Urothelium cell line (cell line): ENCODE measurements at places on chromosomes 12 and 14.

DNA sequence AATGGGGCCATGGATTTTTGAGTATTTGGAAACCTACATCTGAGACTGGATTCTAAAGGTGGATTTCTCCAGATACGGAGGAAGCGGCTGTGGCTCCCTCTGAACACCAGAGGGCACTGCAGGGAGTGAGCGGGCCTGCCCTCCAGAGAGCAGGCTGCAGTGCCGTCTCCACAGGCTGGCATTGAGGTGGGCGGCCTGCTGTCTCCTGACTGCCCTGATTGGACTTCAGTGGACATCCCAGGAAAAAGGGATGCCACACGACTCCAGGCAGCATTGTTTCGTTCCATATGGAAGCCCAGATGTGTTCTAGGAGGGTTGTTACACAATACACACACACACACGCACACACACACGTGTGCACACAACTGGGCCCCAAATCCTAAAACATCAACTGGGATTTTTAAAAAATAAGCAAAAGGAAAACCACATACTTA lies 20.9 kb upstream of the ANO2 start:
- DNase-seq: peak; percentile 88

DNA sequence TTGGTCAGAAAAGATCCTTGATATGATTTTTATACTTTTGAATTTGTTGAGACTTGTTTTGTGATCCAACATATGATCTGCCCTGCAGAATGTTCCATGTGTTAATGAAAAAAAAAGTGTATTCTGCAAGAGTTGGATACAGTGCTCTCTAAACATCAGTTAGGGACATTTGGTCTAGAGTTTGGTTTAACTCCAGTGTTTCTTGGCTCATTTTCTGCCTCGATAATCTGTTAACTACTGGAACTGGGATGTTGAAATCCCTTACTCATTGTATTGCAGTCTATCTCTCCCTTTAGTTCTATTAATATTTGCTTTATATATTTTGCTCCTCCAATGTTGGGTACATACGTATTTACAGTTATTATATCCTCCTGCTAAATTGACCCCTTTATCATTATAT lies 18.3 kb upstream of the TXNRD1 start:
- no peak for DNase-seq

GRCh38 chr12:114701104-114701414 lies 17.1 kb upstream of the TBX3 start:
- no peak for DNase-seq

DNA sequence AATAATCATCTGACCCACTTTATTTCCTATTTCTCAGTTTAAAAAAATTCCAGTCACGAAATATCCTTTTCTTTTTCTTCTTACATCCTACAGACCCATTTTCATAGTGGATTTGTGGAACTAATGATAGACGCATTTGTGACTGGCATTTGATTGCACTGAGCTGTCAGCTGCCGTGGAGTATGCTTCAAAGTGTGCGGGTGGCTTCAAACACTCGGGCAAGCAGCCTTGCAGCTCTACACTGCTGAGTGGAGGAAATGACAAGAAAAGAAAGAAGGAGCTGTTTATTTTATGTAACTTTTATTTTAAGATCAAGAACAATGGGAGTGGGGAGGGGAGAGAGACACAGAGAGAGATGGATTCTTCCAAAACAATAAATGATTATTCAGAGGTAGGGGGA lies 112.8 kb upstream of the NAP1L1 start:
- no peak for DNase-seq

GRCh38 chr12:4562034-4562657 lies at the start of gene DYRK4:
TSS of gene DYRK4 (plus strand) at chr12:4562208. CDS start at chr12:4562246, 38 bp downstream.
- DNase-seq: no peak

DNA sequence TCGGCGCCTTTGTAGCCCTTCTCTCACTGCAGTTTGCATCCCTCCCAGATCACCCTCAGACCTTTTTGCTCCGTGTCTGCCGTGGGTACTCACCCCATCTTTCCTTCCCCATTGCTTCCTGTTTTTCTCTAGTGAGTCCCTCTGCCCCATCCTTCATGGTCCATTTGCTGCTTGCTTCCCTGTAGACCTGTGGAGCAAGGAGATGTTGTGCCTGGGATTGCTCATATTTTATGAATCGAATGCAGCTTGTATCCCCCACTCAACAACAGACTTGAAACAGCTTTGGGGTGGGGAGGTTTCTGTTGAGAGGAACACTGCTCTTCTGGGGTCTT lies 661 bp downstream of the DENR start:
- no peak for DNase-seq

DNA sequence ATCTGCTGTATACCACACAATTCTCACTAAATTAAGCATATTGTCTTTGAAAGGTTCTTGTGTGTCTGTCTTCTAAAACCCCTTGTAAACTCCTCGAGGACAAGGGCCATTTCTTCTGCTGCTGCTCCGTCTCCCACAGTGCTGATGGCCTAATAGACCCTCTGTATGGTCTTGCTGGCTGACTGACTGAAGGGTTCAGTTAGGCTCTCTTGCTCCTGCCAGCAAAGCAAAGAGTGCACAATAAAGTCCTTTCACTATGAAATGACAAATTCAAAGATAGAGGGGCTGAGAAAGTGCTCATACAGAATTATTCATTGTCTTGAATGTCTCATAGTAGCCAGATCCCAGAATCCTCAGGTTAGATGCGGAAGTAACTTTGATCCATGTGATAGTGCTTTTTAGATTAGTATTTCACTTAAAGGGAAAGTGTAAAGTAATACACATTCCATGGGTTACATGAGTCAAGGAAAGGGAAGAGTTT lies 14.2 kb upstream of the RIOX1 start:
- DNase-seq: no peak

DNA sequence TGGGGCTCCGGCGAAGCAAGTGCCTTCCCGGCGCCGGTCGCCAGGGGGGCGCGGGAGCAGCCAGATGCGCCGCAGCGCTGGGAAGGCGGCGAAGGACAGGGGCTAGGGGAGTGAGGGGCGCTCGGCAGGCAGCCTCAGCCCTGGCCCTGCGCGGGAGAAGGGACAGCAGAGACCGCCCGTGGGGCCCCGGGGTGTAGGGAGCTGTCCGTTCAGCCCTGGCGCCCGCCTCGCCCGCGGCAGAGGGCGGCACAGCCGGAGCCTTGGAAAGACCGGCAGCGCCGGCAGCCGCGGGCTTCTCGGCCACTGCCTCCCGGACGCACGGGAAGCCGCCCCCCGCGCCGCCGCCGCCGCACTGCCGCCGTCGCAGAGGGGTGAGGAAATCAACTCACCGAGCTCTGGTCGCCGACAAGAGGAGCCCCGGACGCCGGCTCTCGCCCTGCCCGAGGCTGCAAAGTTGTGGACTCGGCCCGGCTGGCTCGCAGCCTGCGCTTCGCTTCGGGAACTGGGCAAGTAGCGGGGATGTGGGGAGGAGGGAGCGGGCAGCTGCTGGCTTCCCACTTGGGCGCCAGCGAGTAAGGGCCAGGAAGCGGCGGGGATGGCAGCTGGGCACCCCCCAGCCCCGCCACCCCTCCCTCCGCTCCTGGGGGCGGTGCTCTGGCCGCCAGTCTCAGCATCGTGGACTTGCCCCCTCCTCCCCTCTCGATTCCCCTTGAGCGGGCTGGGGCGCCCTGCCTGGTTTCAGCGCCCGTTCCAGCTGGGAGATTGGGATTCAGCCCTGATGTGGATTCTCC lies at the start of gene ZDHHC22:
Gene ZDHHC22 (minus strand): TSS at position 578 of the 791 bp plus-strand sequence. CDS start 2,053 bp downstream, outside the sequence.
- DNase-seq: peak; percentile 80

DNA sequence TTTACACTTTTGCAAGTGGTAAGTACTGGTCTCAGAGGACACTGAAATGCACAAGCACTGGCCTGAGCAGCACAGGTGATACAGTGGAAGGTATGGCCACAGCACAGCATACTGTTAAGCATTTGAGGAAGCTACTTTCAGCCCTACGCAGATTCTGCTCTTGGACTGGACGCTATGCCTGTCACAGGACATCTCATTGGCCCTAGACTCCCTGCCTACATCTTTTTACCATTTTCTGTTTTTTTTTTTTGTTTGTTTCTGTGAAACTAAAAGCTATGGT lies 144.2 kb upstream of the ABCD2 start:
- no peak for DNase-seq

DNA sequence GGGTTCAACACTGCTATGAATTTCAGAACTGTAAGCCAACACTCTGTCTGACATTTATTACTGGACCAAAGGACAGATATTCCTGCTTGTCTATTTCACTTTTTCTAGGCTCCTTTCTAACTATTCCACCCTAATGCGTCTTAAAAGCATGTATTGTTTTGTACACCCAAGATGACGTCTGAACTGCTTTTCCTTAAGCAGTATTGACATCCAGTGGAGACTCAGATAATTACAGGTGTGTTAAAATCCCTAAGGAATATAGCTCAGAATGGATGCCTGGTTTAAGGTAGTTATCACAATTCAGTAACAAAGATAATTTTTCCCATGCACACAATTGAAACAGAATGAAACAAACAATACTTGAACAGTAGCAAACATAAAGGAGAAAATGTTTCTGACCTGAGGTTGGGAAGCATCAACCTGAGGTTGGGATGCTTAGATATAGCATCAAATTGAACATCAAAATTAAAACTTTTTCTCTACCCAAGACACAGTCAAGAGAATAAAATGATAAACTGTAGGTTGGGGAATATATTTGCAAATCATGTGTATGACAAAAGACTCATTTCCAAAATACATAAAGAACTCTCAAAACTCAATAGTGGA lies 93.7 kb upstream of the PTPRR start:
- peak; percentile 27 for DNase-seq

DNA sequence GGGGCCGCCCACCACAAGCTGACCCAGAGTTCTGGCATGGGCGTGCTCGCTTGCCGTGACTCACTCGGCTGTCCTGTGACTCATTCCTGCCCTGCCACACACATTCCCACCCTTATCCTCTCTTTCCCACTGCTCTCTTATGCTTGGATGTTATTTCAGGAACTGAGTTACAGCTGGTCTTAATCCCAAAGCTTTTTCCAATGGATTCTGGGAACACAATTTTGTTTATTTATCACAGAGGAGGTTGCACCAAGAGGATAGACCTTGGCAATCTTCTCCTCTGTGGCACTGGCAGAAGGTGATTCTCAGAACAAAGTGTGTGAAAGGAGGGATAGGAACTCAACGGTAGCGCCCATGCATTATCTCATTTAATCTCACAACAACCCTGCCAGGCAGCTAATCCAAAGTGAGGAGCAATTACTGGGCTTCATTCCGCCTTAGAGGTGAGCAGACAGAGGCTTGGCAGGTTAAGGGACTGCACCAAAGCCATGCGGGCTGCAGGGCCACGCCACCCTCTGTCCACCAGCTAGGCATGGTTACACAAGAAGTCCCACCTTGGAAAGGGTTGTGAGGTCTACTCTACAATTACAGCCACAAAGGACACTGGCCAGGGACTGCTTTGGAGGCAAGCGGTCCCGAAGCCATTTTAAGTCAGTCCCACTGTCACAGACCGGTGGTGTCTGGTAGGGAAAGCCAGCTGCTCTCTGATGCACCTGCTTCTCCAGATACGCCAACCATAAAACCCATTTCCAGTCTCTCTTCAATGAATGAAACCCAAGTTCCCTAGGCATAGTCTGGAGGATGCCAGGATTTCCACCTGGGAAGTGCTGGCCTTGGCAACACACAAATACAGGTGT lies 32.9 kb downstream of the SYNE3 start:
- peak; percentile 83 for DNase-seq

- no peak for DNase-seq
These were observed 46.8 kb downstream of the AMN start for GRCh38 chr14:102969060-102969791.

DNA sequence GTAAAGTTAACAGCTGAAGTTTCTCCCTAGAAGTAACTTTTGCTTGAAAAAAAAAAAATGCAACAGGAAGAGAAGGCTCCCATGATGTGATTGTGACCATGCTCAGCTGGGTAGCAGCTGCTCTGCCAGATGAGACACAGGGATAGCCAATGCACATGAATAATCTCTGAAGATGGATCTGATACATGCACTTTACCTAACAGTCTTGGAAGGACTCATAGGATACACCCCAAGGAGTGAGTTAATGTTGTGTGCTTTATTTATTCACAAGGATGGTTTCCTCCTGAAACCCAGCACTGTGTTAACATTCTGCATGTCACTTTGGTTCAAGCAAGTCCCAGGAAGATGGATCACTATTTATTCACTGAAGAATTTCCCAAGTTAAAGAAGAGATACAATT lies 46.5 kb downstream of the NDUFA12 start:
- no peak for DNase-seq

- DNase-seq: no peak
These were observed 30.3 kb downstream of the TPCN1 start for GRCh38 chr12:113251404-113252070.

GRCh38 chr14:96042248-96042930 lies 3.2 kb downstream of the C14orf132 start:
- no peak for DNase-seq

- no peak for DNase-seq
These were observed 51.3 kb downstream of the ZNF664 start for GRCh38 chr12:124024263-124024678.

- no peak for DNase-seq
These were observed 8.4 kb upstream of the KRT80 start for GRCh38 chr12:52200086-52200780.

- no peak for DNase-seq
These were observed 5.1 kb downstream of the ARHGDIB start for GRCh38 chr12:14956024-14956891.

- DNase-seq: no peak
These were observed 227.1 kb upstream of the DDHD1 start for GRCh38 chr14:53380052-53380866.

GRCh38 chr12:98644712-98645571 lies at the start of the genes APAF1 and IKBIP:
TSS of gene APAF1 (plus strand) at chr12:98645290. CDS start at chr12:98648360, 3,070 bp downstream.
TSS of gene IKBIP (minus strand) at chr12:98644788. CDS start at chr12:98644701, 87 bp downstream.
- peak; percentile 93 for DNase-seq

GRCh38 chr12:113758165-113758924 lies 207.8 kb downstream of the RBM19 start:
- no peak for DNase-seq

DNA sequence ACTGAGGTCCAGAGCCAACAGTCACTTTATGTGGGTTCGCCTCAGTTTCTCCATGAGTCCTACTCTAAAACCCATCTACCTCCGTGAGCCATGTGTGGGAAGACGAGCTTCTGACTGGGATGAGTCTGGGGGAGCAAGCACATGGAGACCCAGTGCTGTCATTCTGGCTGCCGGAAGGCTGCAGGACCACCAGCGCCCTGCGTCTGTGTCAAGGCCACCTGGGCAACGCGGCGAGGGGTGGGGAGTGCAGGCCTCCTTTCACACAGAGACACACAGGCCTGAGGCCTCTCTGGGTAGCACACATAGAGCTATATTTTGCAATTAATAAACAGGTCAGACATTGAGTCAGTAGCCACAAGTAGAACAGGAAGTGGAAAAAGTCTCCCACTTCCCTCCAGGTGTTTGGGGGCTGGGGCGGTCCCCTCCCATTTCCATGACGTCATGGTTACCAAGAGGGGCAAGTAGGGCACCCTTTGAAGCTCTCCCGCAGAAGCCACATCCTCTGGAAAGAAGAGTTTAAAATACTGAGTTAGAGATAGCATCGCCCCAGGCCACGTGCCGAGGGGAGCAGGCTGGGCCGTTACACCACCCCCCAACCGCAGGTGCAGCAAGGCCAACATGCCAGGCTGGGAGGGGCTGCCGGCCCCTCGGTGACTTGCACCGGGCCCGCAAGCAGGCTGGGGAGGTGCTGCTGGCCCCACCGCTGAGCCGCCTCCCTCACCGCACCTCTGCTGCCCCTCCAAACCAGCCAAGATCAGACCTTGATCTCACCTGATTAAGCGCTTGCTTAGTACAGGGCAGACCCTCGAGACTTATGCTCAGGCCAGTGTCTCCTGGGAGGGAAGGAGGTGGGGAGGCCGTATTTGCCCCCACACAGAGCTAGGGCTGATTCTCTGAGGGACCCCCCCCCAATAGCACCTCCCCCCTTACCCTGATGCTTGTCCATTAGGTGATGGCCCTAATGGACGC lies 32.7 kb downstream of the DAD1 start:
- peak; percentile 85 for DNase-seq

- DNase-seq: peak; percentile 57
These were observed 380.4 kb upstream of the CCDC196 start for GRCh38 chr14:66105815-66106214.

GRCh38 chr12:24803430-24804245 lies 145.3 kb downstream of the BCAT1 start:
- no peak for DNase-seq
